Right lobe of liver (tissue), 6 donors: ENCODE measurements at places on chromosomes 4 and X. TPM values are rescaled to one million over a fixed set of nuclear protein-coding genes. Genes with fewer than 3 reads are reported as not detected.

DNA sequence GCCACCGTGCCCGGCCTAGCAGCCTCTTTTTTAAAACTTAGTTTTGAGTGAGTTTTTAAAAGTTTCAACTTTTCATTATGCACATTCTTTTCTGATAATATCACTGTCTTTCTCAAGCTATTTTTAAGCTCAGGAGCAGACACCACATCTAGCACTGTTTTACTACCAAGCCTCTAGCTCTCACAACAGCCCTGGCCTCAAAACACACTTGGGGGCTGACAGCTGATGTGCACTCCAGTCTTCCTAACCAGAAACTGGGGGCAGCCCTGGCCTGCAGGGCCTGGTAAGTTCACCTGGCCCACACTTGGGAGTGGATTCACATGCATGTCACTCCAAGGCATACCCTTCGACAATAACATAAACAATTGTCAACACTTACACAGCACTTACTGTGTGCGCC, 34.0 kb downstream of the CENPU start:
- no peaks in the 10 kb centered on the region for H3K4me1 ChIP-seq
- no peaks in the 10 kb centered on the region for H3K27me3 ChIP-seq
- H3K36me3 ChIP-seq, result no peaks in the 10 kb centered on the region
- no peak overlapping the region for H3K27ac ChIP-seq

GRCh38 chr4:15913631-15913970, 24.9 kb downstream of the FGFBP1 start:
- no peaks in the 10 kb centered on the region for H3K27me3 ChIP-seq
- H3K4me3 ChIP-seq, result no peak overlapping the region

DNA sequence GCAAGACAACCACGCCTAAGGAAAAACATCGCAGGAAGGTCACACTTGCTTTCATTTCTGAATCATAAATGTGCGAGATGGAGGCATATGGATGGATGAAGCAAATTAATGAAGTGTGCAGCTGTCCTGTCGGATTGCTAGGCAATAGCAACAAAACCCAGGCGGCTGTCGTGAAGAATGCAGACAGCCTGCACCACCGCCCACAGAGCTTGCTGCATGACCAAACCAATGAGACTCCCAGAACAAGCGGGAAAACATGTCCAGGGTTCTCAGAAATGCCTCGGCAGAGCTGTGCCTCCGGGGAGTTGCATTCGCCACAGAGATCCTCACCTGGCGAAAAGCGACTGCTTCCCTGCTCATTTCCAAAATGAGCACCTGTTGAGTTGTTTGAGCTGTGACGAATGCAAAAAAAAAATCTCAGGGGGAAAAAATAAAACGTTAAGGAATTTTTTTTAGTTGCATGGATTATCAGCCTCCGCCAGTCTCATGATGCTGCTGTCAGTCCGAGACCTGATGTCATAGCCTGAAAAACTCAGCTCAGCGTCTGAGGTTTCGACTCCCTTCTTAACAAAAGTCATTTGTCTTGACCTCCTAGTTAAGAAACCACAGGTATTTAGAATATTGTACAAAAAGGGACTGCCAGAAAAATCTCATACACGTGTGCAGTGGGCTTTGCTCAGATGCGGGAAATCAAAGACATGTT, 155.5 kb upstream of the MXRA5 start:
- H3K36me3 ChIP-seq, result no peaks in the 10 kb centered on the region
- no peak overlapping the region for H3K27ac ChIP-seq
- no peaks in the 10 kb centered on the region for H3K27me3 ChIP-seq
- H3K4me1 ChIP-seq, result no peaks in the 10 kb centered on the region
- H3K4me3 ChIP-seq, result no peak overlapping the region

DNA sequence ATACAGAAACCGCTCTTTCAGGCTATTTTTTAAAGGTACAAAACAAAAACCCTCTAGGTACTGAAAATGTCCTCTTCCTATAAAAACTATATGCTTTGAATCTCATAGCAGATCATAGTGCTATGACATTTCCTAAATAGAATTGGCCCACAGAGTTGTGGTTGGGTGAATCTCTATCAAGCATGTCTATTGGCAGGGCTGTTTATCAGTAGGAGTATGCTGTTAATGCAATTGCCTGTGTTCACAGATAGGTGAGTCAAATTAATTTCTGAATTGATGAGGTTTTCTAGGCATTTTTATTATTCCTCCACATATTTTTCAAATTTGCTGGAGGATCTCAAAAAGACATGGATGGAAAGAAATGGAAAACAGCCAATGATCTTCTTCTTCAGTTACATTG, 73.9 kb downstream of the QRFPR start:
- no peaks in the 10 kb centered on the region for H3K4me1 ChIP-seq
- no peak overlapping the region for H3K4me3 ChIP-seq
- H3K36me3 ChIP-seq, result no peaks in the 10 kb centered on the region
- no peaks in the 10 kb centered on the region for H3K27me3 ChIP-seq
- no peak for DNase-seq

CXCL3 gene
- total RNA-seq, result 2.0 TPM

PARM1 gene
- 0.29 TPM for total RNA-seq

TLR7 gene
- 0.12 TPM for total RNA-seq

COL4A6 gene
- 0.02 TPM for total RNA-seq

INTU gene
- 1.1 TPM for total RNA-seq
